Stimulated activated CD4-positive, alpha-beta T cell treated with anti-CD3 and anti-CD28 coated beads, Interleukin-4, amount 100 ng/mL, for 1 hour (primary cell): ENCODE measurements at places on chromosomes 2 and 18.

- DNase-seq: no peak
Observed at GRCh38 chr18:42719221-42719620, 396.3 kb downstream of the RIT2 start.

DNA sequence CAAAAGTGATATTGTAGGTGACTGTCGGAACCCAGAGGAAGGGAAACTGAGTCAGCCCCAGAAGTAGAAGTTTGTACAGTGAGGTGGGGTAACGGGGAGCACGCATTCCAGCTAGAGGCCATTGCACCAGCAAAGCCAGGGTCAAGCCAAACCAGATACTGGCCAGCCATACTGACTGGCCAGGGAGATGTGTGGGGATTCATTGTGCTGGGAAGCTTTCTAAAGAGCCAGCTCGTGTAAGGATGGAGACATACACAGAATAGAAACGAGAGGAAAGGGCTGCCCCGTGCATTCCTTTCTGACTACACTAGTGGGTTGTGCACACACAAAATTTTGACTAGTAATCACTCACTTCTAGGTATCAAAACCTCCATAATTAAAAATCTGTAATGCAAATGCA, 175.3 kb upstream of the PID1 start:
- DNase-seq: no peak

DNA sequence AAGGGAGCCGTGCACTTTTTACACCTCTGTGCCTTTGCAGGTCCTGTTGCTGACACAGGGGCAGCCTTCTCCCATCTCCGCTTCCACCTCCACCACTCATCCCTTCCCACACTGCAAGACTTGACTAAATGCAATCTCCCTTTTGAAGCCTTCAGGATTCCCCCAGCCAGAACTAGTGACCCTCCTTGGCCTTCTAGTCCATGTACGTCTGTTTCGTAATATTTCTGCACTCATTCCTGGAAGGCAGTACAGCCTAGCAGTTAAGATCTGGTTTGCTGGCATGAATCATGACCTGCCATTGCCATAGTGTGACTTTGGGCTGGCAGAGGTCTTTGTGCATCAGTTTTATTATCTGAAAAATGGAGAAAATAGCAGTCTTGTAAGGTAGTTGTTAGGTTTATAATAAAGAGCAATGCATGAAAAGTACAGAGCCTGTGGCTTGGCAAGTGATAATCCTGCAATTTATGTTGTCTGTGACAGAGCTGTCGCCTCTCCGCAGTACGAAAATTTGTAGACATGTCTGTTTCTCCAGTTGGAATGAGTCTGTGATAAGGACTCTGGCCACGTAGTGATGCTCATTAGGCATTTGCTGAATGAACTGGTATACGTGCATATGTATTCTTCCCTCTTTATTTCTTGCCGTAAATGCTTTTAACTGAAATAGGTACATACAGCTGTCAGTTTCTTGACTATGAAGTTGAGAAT, 36.7 kb downstream of the NCK2 start:
- no peak for DNase-seq

- DNase-seq: no peak
Observed at GRCh38 chr2:127096280-127096679, 10.7 kb downstream of the BIN1 start.

DNA sequence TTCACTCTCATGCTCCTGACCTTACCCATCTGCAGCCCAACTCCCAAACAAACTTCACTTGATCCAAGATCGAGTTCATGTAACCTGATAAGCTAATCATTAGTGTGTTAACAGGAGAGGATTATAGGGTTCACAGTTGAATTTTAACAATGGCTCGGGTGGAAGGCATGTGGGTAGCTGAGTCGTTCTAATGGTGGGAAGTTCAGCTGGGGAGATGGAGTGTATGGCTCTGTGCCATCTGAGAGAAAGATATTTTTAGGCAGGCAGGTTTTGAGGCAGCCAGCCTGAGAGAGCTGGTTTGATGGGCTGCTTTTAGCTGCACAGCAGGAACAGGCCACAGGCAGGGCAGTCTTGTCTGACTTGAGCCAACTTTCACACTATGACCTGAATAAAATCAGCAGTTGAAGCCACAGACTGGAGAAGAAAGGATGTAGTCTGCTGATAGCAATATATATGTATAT, 17.7 kb upstream of the NFE2L2 start:
- no peak for DNase-seq

DNA sequence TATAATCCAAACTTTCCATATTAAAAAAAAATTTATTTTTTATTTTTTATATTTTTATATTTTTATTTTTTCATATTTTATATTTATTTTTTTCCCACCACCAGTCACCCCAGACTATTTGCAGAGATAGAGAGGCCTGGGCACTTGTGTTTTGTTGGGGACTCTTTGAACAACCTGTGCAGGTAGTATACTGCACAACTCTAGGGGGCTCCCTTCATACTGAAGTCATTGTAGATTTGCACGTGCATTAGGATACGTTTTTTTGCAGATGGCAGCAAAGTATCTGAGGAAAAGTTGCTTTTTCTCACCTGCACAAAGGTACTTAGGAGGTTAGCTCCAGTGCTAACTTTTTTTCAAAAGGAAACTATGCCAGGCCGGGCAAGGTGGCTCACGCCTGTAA, 73.9 kb upstream of the TANC1 start:
- no peak for DNase-seq

DNA sequence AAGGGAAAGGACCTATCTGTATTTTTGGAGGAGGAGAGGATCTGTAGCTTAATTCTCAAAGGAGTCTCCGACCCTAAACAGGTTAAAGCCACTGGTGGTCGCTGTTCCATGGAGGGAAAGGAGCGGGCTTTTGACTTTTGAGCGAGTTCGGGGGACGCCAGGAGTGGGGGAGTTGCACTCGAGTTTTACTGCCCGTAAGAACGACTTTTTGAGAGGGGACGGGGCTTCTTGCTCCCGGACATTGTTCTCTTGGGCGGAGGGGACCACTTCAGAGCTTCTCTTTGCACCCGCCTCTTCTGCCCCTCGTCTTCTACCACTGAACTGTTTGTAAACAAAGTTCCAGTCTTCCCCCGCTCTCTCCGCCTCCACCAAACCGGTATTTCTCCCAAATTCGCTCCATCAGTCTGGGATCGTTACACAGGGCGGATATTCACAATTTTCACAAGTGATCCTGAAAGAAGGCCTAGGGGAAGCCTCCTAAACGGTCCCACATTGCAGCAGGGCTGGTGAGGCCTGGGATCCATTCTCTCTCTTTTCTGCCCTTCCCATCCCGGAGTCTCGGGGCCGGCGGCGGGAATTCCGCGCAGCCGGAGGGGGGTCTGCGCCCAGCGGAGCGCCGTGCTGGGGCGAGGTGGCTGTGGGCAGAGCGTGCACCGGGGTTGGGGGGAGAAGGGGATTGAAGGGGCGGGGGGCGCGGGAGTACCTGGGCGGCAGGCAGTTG, 6.6 kb downstream of the DLX2 start:
- DNase-seq: no peak

DNA sequence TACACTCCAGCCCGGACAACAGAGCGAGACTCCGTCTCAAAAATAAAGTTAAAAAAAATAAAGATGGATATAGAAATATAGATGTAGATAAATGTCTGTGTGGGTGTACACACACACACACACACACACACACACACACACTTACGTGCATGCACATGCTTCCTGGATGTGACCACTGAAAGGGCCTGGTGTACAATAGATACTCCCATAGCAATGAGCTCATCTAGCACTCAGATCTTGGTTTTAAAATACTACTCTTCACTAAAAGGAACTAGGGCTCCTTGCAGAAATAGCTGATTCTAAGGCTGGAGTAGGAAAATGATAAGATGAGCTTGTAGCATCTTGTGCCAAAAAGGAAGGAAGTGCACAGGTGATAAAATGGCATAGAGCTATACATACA, 39.1 kb downstream of the ROCK2 start:
- no peak for DNase-seq

- DNase-seq: no peak
Observed at GRCh38 chr2:132621131-132621875, 48.7 kb downstream of the LYPD1 start.
